ENCODE measurements at places on chromosomes 3 and 15. TPM values are rescaled to one million over a fixed set of nuclear protein-coding genes. Genes with fewer than 3 reads are reported as not detected.

DNA sequence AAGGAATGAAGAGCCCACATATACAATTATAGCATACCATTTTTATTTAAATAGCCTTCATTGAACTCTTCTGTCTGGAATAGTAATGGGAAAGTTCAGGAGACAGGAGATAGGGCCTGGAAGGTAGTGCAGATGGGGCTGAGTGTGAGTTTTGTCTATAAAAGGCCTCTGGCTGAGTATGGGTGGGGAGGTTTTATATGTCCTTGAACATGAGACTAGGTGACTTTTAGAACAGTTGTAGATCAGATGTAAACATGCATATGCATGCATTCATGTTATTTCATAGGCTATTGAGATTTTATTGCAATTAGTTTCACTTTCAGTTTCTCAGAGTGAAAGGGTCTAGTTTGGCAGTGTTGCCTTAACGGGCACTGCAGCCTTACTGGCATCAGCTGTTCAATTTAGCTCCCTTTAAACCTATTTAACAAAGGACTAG is 27.1 kb downstream of the CGGBP1 start:
- DNase-seq = no peak

GRCh38 chr15:85788771-85789495 is 5.8 kb downstream of the KLHL25 start:
- no peak for DNase-seq

DNA sequence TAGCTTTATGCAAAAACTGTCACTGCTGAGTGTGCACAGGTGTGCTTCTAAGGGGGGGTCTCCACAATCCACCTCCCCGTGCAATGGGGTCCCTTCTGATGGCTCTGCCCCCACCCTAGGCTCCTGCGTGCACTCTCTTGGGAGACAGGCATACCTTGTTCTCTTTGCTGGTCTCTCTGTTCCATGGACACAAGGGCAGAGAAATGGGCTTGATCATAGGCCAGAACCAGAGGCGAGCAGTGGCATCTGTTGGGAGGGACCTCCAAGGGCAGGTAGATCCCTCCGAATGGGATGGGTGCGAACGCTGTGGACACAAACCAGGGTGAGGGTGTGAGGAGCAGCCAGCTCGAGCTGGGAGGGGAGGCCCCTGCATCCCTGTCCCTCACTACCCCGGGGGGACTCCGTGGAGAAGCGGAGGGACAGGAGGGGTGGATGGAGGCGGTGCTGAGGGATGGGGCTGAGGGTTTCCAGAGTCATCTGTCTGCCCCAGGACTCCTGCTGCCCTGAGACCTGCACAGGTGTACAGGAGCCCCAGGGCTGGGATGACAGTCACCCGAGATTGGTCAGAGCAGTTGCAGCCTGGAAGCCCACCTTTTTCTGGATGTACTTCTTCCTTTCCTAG is 175.0 kb downstream of the KLF13 start:
- DNase-seq = no peak

The PPP2R3A gene
- total RNA-seq = 0.13 TPM

The KCNH8 gene
- total RNA-seq = not detected

GRCh38 chr3:61253756-61254155 is 2.5 kb upstream of the FHIT start:
- DNase-seq = no peak

DNA sequence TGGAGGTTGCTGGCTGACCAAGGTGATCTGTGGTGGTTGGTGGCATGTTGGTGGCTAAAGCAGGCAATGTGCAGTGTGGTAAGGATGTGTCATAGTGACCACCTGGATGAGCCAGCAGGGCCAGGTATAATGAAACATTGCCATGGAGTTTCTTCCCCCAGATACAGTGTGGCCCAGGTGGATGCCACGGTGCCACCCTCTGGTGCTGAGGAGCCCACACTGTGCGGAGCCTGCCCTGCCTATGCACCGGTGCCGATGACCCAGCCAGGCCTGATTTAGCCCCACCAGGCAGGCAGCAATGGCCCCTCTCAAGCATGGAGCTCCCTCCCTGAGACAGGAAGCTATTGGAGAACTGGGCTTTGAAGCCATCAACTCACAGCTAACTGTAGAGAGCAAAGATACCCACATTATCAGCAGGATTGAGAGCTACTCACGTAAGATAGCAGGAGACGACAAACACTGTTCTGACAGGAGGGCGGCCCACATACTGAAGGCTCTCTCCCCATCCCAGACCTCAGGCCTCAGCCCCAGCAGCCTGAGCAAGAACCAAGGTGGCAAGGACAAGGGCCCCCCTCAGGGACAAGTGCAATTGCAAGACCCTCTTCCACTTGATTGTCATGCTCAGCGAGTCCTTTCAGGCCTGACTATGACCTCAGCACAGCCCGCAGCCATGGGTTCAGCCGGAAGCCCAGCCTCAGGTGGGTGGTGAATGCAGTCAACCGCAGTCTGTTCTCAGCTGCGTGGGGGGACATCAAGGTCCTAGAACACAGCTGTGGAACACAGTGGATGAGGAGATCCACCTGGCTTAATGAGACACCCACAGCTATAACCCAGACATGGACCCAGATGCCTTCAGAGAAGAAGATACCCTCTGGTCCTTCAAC is 82.8 kb upstream of the CDV3 start:
- no peak for DNase-seq

The HEG1 gene
- total RNA-seq = 20.5 TPM

- DNase-seq = no peak
These were observed 286.8 kb upstream of the TRIM42 start for GRCh38 chr3:140391061-140391460.

- no peak for DNase-seq
These were observed 30.0 kb downstream of the TARS3 start for GRCh38 chr15:101694261-101694660.

The TLNRD1 gene
- total RNA-seq = 17.5 TPM

DNA sequence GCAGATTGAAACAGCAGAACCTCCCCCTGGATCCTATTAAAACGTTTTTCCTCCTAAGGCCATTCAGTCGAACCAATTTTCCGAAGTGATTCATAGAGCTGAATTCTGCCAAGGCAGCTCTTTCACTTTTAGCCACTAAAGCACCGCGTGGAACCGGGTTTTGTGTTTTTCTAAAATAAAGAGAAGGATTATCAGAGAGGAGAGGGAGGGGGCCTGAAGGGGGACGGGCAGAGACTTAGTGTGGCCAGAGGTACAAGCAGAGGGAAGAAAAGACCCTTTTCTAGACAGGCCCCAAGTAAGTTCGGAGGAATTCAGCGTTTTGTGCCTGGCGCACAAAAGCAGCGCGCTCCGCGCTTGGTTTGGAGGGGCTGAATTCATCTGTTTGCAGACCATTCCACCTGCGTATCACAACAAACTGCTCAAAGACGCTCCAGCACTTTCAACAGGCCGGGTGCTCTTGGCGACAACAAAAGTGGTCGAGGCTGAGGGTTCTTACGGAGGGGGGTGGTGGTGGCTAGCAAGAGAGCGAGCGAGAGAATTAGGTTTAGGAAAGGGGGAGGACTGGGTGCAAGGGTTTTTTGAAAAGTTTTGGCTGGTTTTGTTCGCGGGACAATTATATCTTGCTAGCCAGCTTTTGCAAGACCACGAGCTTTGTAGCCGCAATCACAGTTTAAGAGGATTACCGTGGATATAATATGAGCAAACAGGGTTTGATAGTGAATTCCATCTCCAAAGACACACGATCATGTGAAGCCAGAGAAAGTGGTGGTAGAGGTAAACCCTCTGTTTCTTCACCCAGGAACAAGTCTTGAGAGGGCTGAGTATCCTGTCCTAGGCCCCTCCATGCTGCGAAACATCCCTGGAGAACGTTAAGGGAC is 1.2 kb upstream of the FEZF2 start:
- DNase-seq = no peak

DNA sequence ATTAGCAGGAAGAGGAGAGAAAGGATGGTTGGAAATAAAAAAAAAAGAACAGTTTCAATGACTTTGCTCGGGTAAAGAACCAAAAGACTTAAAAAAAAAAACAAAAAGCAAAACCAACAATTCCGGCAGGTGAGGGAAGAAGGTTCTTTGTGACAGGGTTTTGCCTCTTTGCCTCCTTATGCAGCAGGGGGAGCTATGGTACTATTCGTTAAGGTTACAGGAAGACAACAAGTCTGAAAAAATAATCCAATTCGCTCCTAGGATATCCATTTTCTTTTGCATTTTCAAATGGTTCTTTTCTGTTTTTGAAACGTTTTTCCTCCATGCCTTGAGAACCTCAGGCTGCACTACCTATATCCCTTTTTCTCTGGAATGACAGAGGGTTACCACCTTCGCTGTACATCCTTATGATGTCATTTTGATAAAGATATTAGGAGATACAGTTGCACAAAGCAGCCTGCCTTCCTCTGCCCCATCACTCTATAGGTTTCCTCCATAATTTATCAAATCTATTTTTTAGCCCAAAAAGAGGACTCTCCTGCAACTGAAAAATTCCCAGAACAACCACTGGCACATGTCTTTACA is 55.0 kb downstream of the CFAP20DC start:
- no peak for DNase-seq

DNA sequence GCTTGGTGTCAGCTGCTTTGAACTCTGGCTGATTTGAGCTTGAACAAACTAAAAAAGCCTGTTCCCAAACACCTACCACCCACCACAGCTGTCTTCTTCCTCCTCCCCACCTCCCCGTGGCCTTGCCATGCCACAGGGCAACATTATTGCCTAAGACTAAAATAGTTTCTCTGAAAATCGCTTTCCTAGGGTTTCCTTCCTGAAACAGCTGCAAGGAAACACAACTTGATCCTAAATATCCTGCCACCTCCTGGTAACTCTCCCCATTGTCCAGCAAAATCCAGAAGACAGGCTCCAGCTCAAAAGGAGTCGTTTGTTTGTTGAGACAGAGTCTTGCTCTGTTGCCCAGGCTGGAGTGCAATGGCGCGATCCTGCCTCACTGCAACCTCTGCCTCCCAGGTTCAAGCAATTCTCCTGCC is 193.9 kb upstream of the TPM1 start:
- DNase-seq = no peak

The CCRL2 gene
- 1.9 TPM for total RNA-seq

The GPR27 gene
- 1.0 TPM for total RNA-seq

DNA sequence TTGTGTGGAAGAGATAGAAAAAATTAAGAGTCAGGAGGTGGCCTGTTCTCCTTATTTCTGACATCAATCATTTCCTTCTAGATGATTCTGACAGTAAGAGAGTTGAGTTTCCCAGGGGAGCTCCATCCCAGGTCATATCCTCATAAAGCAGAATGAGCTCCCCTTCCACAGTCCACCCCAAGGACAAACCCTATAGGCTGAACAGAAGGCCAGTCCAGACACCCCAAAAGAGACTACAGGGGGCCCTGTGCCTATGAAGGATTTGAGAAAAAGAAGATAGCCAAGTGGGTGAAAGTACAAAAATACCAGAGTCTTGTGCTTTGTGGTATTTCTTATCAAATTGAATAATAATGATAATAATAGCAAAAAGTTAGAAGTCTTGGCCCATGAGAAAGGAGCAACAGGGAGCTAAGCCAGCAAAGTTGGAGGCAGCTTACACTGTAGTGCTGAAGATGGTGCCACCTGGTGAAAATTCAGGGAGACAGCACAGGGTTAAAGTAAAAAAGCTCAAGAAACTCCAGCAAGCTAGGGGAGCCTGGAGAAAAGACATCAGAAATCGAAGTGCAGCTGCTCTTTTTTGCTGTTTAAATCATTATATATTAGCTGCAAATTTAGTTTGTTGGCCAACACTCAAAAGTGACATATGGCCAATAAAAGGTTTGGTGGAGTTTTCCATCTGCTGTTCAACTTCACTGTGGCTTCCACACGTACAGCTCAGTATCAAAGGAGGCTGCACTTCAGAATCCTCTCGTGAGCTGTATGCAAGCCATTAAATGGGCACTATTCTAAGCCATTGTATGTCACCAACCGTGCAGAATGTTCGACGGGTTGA is 35.8 kb upstream of the SLC24A5 start:
- no peak for DNase-seq

- DNase-seq = no peak
These were observed 65.8 kb upstream of the ZNF148 start for GRCh38 chr3:125440970-125441369.

The RTP3 gene
- total RNA-seq = not detected

DNA sequence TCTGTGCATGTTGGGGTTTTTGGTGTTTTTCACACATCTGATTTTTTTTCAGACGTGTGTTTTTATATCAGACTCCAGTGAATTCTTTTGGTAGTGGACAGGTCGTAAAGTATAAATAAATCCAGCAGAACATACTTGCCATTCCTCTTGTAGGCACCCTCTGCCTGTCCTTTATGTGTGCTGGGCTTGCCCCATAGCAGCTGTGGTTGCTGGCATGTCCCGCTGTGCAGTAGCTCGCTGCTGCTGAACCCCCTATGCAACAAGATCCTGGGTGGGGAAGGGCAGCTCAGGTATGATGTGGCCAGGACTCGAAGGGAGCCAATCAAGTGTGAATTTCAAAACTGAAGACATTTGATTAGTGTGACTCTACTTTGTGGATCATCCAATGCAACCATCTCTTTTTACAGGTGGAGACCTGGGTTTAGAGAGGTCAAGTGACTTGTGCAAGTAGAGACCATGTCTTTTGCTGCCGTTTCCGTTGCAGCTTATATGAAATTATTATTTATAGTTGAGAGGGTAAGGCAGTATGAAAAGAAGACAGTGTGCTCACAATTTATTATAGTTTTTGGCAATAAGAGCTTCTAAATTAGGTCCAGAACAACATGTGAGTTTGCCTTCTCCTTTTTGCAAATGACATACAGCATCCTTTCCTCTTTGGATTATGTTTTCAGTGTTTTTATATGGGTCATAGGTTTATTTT is 350.8 kb upstream of the C2CD4B start:
- no peak for DNase-seq

DNA sequence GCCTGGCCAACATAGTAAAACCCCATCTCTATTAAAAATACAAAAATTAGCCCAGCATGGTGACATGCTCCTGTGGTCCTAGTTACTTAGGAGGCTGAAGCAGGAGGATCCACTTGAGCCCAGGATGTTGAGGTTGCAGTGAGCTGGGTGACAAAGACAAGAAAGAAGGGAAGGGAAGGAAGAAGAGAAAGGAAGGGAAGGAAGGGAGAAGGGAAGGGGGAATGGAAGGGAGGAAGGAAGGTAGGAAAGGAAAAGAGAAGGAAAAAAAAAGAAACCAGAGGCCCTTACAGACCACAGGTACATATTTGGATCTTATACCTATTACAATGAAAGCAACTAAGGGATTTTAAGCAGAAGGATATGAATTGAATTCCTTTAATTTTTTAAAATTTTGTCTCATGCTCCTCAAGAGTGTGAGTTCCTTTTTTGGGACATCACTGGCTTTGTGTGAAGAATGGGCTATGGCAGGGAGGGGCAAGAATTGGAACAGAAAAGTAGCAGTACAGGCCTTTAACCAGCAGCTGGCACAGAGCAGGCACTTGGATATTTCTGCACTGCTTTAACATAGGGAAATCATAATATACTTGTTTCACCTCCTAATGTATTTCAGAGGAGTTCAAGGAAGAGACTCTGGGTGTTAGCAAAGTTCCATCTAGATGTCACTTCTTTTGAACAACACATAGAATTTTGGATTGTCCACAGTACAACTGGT is 7.9 kb downstream of the RAB27A start:
- DNase-seq = no peak

DNA sequence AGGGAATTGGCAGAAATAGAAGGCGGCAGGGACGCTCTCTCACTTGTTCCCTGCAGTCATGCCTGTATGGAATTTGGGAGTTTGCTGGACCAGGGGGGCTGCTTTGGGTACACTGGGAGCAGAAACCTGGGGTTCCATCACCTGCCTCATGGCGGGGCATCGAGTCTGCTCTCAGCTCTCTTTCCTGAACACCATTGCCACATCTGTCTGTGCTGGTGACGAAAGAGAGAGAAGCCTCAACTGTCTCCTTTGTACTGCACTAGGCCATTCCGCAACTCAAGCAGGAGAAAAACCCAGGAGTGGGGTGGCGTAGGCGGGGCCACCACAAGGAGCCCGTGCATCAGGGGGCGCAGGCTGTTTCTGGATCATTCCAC is 14.0 kb downstream of the TMEM158 start:
- no peak for DNase-seq

The CHRNA3 gene
- not detected for total RNA-seq

- DNase-seq = no peak
These were observed 60.5 kb downstream of the RAB7A start for GRCh38 chr3:128786434-128787020.

The MAN2C1 gene
- total RNA-seq = 344 TPM

All from T-helper 17 cell (primary cell).